Bladder microvascular endothelial cell (primary cell): ENCODE measurements at places on chromosomes 11 and 22. TPM values are rescaled to one million over a fixed set of nuclear protein-coding genes. Genes with fewer than 3 reads are reported as not detected.

Gene C22orf23
- 0.16 TPM in 1 of 2 replicates, not detected in the other for total RNA-seq

Gene MIOX
- not detected in 2 replicates for total RNA-seq

Gene NTM
- total RNA-seq = 0.06 and 0.32 TPM in 2 replicates

Gene SCGB1C1
- total RNA-seq = not detected in 2 replicates

Gene FOSL1
- total RNA-seq = 4.4 and 5.0 TPM in 2 replicates

Gene KLHL35
- 1.5 and 1.6 TPM in 2 replicates for total RNA-seq

Gene RRP8
- 7.1 and 15.1 TPM in 2 replicates for total RNA-seq

Gene KDM4E
- not detected in 2 replicates for total RNA-seq

Gene MS4A14
- not detected in 2 replicates for total RNA-seq

Gene KCTD14
- 0.25 and 0.32 TPM in 2 replicates for total RNA-seq

Gene MOGAT2
- total RNA-seq = not detected in 2 replicates

Gene ALX4
- total RNA-seq = not detected in 2 replicates

Gene APOL3
- 113 and 194 TPM in 2 replicates for total RNA-seq

Gene LUZP2
- total RNA-seq = under 0.01 TPM in 1 of 2 replicates, not detected in the other
